Stimulated activated CD8-positive, alpha-beta memory T cell treated with anti-CD3 and anti-CD28 coated beads, Interleukin-15, amount 100 ng/mL, for 48 hours (primary cell): ENCODE measurements at places on chromosomes 6 and 20.

DNA sequence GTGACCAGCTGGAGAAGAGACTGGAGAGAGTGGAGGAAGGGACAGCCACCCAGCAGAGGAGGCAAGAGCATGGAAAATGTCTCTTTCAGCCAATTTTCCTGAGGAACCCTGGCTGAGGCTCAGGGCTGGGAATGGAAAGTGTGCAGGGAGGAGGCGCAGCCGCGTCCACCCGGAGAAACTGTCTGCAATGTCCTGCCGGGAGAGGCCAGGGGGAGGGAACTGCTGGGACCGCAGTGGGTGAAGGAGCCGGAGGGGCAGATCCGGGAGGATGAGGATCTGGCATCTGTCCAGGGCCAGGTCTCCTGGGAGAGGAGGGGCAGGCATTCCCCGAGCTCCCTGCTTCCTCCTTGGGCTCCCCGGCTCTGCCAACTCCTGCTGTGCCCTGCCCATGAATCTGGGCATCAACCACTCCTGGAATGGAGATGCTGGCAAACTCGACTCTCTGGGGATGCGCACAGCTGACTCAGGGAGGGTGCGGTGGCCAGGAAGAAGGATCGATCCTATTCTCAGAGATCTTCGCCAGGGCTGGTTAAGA lies 17.4 kb upstream of the HM13 start:
- no peak for DNase-seq

DNA sequence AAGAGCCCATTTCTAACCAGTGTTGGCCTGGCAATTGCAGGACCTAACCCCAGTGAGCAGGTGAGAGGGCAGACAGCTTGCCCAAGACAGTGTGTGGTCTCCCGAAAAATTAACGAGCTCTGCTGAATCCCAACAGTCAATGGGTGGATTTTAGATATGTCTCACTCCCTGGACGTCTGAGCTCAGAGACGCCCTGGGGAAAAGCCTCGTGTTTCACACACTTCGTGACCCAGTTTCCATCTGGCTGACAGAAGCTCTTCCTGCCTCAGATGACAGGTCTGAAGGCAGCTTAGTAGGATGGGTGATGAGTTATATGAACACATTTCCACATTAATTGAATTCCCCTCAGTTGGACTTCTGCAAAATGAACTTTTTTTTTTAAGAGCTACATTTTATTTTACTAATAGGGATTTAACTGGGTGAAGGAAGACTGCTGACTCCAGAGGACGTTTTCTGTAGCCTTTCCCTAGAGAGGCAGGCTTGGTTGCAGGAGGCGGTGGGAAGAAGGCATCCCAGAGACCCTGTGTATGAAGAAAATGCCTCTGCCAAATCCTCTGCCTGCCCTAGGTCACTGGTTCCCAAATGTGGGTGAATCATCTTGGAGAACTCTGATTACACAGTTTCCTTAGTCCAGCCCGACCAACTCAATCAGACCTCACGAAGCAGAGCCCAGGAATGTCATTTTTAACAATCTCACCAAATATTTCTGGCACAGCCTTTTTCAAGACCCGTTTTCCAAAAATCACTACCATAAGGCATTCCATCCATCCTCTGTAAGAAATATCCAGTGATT lies 71.7 kb upstream of the LY86 start:
- no peak for DNase-seq

- no peak for DNase-seq
Observed at GRCh38 chr6:22896696-22897095, 327.3 kb downstream of the HDGFL1 start.

- peak; percentile 54 for DNase-seq
Observed at GRCh38 chr20:58306421-58307261, 2.9 kb upstream of the RAB22A start.

DNA sequence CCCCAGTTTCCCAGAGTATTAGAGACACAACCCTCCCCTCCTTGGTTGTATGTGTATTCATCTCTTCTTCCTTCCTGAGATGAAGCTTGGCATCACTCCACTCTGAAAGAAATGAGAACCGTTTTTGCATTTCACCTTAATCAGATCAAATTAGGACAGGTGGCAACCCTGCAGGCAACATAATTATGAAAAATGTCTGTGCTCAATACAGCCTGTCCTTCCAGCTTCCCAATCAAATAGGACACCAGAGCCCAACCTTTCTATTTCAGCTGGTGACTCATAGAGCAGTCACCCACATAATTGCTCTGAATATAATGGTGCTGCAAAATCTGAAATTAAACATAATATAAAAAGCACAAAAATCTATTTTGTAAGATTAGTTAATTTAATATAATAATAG lies 310.2 kb upstream of the AGPAT4 start:
- DNase-seq: no peak

GRCh38 chr6:132932588-132932987 lies 118.2 kb downstream of the RPS12 start:
- no peak for DNase-seq

GRCh38 chr20:51800872-51801121 lies 1.5 kb downstream of the SALL4 start:
- no peak for DNase-seq
